ENCODE measurements at places on chromosomes 7 and 10.

DNA sequence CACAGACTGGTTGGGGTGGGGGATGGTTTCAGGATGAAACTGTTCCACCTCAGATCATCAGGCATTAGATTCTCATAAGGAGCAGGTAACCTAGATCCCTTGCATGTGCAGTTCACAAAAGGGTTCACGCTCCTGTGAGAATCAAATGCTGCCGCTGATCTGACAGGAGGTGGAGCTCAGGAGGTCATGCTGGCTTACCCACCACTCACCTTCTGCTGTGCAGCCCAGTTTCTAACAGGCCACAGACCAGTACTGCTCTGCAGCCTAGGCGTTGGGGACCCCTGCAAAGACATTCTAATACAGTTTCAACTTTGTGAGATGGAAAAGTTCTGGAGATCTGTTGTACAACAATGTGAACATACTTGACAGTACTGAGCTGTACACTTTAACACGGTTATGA lies 39.9 kb downstream of the STRA8 start:
- DNase-seq, result no peak

DNA sequence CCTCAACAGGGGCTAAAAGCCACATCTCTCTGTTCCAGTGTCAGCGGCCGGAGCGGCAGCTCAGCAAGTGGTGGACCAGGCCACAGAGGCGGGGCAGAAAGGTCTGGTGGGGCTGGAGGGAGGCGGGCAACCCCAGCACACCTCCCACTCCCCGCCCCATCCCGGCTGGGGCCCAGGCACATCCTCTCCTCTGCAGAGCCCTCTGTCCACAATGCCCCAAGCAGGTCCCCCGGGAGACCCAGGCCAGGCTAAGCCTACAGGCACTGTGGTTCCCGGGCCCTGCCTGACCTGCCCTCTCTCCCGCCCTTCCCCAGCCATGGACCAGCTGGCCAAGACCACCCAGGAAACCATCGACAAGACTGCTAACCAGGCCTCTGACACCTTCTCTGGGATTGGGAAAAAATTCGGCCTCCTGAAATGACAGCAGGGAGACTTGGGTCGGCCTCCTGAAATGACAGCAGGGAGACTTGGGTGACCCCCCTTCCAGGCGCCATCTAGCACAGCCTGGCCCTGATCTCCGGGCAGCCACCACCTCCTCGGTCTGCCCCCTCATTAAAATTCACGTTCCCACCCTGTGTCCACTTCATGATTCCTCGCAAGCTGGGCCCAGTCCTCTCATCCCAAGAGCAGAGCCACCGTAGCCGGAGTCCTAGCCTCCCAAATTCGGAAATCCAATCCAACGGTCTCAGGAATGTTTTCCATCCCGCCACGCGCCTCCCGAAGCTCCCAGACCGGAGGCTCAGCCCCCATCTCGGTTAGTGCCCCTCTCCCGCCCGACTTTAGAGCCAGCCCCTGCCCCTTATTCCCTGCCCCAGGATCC lies 2.1 kb downstream of the ADIRF start:
- DNase-seq, result no peak

GRCh38 chr10:79446758-79447084 lies 1.3 kb upstream of the ZCCHC24 start:
- peak; percentile 90 for DNase-seq

DNA sequence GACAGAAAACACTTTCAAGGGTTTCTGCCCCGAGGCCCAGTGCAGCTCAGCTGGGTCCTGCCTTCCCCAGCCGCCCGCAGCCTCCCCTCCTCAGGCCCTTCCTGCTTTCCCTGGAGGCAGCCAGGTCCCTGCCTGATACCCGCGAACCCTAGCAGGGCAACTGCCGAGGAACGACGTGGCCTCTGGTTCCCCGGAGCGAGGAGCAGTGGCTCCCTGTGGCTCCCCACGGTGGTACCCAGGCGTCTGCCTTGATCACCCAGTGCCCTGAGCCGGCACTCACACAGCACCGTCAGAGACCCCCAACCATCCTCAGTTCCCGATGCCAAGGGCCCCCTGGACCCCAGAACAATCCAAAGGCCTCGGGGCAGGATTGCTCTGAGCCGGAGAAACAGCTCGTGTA lies 58.3 kb downstream of the CFAP46 start:
- no peak for DNase-seq

- no peak for DNase-seq
Measured at GRCh38 chr7:137354396-137354795, 10.9 kb upstream of the PTN start.

- no peak for DNase-seq
Measured at GRCh38 chr7:32048970-32049491, 21.2 kb downstream of the PDE1C start.

Data from left lobe of liver (tissue), 2 donors.